ENCODE measurements at places on chromosomes 2 and 18.

GRCh38 chr2:219484343-219485200 lies 14.1 kb upstream of the GMPPA start:
- DNase-seq, result no peak

GRCh38 chr2:179825494-179825893 lies 35.9 kb downstream of the ZNF385B start:
- DNase-seq, result no peak

- DNase-seq, result no peak
These were observed 617 bp upstream of the ALPG start for GRCh38 chr2:232405943-232406510.

DNA sequence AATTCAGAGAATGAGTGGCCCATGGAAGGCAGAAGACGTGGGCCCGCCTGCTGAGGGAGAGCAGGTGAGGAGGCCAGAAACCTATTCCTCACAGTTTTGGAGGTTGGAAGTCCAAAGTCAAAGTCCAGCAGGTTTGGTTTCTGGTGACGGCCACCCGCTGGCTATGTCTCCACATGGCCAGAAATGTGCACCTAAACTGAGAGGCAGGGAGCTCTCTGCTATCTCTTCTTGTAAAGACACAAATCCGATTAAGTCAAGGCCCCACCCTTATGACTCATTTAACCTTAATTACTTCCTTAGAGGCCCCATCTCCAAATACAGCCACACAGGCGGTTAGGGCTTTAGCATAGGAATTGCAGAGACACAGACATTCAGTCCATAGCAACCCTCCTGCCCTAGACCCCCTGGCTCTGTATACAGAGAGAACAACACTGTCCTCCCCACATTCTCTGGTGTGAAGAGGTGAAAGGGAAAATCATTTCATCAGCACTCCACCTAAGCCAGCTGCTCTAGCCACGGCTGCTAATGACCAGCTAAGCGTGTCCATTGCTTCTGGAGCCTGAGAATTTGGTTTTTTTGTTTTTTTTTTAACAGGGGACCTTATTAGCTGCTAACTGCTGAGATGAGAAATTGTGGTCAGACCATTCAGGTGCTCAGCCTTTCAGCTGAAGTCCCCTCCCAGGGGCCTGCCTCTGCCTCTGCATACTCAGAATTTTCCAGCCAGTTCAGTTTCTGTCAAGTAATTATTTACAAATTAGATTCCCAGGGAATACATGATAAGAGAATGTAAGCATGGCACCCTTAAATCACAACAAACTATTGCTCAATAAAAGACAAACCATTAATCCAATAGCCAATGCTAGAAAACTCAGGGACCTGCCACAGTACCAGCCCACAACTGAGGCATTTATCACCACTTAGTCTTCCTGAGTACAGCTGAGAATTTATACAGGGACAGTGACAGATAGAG lies 368.7 kb upstream of the ID2 start:
- DNase-seq, result no peak

DNA sequence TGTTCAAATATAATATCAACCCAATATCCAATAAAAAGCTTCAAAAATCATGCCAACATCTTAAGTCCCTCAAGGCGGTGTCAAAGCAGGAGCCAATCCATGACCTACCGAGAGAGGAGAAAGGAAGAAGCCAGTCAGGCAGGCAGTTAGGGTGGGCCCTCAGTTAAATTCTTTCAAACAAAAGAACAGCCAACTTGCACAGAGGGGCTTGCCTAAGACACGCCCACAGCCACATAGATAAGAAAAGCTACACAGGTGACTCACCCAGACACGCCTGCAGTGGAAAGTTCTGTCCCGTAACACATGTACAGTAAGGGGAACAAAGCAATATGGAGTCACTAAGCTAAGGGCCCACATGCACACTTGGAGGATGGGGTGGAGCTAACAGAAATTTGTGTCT lies 61.3 kb downstream of the SP110 start:
- DNase-seq, result no peak

DNA sequence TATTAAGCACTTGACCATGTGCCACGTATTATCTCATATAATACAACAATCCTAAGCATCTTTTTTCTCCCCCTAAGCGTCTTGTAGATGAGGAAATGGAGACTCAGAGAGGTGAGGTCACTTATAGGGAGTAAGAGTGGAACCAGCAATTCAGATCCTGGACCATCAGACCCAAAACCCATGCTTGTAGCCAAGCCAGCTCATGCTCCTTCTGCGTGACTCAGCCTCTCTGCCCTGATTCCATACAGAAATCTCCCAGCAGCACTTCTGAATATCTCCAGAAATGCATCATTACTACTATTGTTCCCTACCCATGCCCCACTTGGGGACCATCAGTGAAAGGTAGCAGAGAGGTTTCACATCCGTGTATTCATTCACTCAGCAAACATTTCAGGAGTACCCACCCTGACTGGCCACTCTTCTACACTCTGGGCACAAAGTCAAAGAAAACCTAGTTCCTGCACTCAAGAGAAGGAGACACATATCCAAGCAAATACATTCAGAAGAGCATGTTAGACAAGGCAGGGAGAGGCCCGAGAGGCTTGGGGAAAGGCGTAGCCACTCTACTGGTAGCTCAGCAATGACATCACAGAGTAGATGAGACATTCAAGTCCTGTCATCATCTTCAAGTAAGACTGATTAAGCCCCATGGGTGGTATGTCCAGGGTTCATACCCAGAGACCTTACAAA lies 141.9 kb downstream of the MTCL1 start:
- DNase-seq, result no peak

GRCh38 chr2:74373985-74374384 lies 6.1 kb downstream of the DCTN1 start:
- DNase-seq, result no peak

DNA sequence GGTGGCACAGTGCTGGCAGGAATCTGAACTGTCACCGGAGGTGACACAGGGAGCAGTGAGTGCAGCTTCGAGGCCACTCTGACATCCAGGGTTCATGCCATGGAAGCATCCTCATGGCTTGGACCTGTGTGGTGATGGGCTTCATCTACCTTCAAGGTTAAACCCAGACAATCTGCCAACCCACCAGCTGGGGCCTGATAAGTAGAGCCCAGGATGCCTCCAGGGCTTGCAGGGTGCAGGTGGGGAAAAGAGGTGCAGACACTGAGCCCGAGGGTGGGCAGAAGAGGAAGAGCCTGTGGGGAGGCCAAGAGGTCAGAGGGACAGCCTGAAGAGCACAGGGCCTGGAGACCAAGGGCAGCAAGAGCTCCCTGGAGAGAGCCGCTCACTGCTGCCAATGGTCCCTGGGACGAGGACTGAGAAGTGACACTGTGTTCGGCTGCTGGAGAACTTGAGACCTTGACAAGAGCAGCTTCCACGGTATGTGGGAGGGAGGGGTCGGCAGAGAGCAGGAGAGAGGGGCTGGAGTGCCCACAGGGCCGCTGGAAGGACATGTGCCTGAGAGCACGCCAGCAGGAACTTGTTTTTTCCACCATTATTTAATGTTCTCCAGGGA lies 8.1 kb upstream of the HES6 start:
- no peak for DNase-seq

DNA sequence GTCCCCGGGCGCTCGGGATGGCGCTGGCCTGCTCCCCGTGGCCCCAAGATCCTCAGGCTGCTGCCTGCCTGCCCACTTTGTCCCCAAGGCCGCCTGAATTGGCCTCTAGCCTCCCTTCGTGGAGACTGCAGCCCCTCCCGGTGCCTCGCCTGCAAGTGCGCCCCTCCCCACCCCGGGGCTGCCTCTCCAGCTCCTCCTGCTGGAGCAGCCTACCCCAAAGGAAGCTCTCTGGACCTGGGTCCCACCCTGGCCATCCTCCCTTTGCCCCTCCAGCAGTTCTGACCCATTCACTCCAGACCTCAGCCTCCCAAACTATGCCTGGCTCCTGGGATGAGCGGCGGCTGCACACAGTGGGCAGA lies 6.2 kb downstream of the ESPNL start:
- DNase-seq, result no peak

DNA sequence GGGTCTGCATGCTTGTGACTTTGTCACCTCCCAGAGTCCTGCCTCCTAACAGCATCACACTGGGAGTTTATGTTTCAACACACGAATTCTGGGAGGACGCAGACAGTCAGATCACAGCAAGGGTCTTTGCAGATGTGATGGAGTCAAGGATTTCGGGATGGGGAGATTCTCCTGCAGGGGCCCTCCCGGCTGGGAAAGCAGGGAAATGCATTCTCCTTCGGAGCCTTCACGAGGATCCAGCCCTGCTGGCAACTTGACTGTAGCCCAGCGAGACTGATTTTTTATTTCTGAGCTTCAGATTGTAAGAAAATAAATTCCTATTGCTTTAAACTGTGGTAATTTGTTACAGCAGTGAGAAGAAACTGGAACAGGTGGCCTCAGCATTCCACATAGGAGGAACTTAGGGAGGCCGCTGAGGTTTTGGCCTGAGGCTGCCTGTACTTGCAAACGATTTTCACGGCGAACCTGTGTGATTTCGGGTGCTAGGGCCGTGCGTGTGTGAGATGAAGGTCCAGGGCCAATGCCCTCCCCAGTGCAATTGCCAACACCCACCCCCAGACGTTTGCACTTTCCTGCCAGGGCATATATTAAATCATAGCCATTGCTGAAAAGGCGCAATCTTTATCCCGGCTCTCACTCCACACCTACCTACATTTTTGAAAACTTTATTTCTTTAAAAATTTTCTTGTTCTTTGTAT lies 79.8 kb downstream of the ASB1 start:
- DNase-seq, result no peak

DNA sequence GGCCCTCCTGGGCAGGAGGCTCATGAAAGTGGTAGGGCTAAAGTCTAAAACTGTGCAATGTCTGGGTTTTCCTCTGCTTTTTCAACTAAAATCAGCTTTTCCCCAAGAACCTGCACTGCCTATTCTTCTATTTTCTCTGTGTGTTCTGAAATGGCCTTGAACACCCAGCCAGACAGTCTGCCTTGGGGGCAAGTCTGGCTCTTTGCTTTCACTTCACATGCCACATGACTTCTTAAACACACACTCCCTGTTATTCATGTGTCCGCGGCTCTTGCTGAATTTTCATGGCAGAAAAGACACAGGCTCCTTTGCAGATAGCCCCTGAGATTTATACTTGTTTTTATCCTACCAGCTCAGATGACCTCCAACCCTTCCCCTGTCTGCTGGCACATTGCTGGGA lies 10.6 kb upstream of the RPIA start:
- DNase-seq, result peak; percentile 75

DNA sequence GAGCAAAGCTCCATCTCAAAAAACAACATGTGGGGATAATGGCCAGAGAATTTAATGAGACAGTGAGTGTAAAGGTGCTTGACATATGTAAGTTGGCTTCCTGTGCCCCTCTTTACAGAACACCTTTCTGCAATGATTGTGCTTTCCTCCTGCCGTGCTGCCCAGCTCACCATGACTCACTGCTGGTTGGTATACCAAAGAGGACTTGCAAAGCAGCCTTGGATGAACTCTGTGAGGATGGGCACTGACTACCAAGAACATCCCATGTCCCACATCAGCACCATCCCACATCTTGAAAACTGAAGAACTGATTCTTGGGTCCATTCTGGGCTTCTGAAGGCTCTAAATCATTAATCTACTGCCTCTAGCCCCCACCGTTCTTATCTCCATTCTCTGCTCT lies 52.2 kb downstream of the NGEF start:
- no peak for DNase-seq

- no peak for DNase-seq
These were observed 33.9 kb downstream of the WIPF1 start for GRCh38 chr2:174563530-174564282.

DNA sequence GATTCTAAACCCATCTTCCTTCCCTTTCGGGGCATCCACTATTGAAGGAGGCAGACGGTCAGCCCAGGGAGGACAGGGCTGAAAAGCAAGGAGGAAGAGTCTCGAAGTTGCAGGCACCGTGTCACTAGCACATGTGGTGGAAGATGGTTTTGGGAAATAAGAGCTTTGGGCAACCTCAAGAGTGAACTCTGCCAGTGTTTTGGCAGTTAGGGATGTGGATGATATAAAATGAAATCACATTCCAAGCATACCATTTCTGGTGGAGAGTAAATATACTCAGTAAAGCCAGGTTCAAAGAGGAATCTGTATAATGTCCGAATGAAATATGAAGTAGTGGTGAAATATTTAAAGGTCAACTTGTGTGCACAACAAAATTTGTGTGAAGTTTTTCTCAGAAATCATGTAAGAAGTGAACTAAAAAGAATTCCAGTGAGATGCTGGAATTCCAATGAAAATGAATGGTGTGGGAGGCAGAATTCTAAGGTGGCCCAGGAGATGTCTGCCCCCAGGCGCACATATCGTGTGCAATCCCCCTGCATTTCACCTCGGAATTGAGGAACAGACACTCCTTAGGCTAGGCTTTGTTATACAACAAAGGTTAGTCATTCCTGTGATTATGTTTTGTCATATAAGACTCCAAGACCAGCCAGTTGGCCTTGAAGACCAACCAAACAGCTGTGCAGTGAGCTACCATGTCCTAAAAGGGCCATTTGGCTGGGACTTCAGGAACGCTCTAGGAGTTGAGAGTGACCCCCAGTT lies 147.1 kb downstream of the SH3BP4 start:
- no peak for DNase-seq

DNA sequence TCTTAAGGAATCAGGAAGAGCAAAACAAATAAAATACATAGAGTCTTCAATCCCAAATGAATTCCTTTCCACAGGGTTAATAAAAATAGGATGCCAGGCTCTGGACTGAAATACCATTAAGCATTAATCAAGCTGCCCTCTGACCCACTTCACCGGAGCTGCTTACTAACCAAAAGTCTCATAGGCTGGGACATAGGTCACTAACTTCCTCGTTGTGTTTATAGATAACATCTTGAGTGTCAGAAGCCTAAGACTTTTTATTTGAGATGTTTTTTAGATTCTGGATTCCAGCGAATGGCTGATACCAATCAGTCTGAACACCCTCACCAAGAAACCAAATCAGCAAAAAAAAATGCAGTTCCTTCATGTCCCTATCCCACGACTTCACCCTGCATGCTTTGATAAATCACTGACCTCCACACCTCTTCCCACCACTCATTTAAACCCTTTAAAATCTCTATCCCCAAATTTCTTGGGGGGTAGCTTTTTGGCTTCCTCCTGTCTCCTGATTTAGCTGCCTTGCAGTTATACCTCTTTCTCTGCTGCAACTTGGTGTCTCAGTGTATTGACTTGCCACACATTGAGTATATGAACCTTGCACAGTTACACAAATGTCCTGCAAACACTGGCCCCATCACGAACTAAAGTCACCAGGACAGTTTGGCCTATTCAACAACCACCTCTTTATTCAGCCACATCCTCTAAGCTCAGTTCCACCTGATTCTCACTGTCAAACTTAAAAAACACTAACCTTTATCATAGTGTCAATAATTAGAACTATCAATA lies 399.3 kb downstream of the METTL4 start:
- DNase-seq, result no peak

- DNase-seq, result peak; percentile 99
These were observed 32.2 kb downstream of the QPCT start for GRCh38 chr2:37376421-37377186.

DNA sequence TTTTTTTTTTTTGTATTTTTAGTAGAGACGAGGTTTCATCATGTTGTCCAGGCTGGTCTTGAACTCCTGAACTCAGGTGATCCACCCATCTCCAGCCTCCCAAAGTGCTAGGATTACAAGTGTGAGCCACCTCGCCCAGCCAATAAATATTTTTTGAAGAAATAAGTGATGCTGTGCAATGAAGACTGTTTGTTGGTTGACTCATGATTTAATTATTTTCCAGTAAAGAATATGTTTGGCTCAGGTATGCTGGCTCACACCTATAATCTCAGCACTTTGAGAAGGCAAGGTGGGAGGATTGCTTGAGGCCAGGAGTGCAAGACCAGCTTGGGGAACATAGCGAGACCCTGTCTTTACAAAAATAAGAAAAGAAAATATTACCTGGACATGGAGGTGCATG lies 41.8 kb upstream of the LPIN2 start:
- no peak for DNase-seq

- DNase-seq, result no peak
These were observed 14.6 kb downstream of the LDLRAD4 start for GRCh38 chr18:13232971-13233786.
